ENCODE measurements at places on chromosomes 2 and 18. TPM values are rescaled to one million over a fixed set of nuclear protein-coding genes. Genes with fewer than 3 reads are reported as not detected.
A peak's percentile ranks its signal among the peaks of the same experiment; 100 is the strongest.

DNA sequence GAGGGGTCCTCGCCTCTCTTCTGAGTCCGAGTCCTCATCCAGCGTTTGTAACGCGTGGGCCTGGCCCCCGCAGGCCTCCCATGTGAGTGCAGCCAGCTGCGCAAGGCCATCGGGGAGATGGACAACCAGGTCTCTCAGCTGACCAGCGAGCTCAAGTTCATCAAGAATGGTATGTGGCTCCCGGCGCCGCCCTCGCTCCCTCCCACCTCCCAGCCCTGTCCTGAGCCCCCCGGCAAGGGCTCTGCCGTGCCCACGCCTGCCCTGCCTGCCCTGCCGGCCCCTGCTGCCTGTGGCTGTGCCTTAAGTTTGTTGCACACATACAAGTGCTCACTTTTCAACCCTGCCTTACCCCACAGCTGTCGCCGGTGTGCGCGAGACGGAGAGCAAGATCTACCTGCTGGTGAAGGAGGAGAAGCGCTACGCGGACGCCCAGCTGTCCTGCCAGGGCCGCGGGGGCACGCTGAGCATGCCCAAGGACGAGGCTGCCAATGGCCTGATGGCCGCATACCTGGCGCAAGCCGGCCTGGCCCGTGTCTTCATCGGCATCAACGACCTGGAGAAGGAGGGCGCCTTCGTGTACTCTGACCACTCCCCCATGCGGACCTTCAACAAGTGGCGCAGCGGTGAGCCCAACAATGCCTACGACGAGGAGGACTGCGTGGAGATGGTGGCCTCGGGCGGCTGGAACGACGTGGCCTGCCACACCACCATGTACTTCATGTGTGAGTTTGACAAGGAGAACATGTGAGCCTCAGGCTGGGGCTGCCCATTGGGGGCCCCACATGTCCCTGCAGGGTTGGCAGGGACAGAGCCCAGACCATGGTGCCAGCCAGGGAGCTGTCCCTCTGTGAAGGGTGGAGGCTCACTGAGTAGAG, 14.4 kb upstream of the ALLC start:
- peak; percentile 5 for DNase-seq

Gene MYCN
- 0.38 TPM for total RNA-seq

- DNase-seq: no peak
Observed at GRCh38 chr2:103361712-103362111, 599.9 kb downstream of the TMEM182 start.

- DNase-seq: no peak
Observed at GRCh38 chr2:44351676-44352075, 9.6 kb downstream of the PREPL start.

DNA sequence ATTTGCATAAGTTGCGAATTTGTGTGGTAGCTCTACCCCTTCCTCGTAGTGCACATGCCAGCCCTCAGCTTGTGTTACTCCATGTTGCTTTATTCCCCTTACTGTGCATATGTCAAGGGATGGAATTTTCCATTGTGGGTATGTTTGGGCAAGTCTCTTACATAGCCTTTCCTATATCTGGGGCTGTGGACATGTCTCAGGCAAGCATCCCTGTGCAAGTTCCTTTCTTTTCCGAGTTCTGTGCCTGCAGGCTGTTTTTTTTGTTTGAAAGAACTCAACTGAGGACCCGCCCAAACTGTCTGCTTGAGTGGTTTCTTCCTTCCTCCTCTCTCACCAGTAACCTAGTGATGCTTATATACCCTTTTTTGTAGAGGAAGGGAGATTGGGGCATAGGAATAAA, 1739.1 kb upstream of the PIK3C3 start:
- DNase-seq: no peak

Gene PDE11A
- not detected for total RNA-seq

Gene IKZF2
- 8.1 TPM for total RNA-seq

Gene HRH4
- total RNA-seq: 0.65 TPM

GRCh38 chr2:233982421-233983121, 65.4 kb downstream of the TRPM8 start:
- no peak for DNase-seq

DNA sequence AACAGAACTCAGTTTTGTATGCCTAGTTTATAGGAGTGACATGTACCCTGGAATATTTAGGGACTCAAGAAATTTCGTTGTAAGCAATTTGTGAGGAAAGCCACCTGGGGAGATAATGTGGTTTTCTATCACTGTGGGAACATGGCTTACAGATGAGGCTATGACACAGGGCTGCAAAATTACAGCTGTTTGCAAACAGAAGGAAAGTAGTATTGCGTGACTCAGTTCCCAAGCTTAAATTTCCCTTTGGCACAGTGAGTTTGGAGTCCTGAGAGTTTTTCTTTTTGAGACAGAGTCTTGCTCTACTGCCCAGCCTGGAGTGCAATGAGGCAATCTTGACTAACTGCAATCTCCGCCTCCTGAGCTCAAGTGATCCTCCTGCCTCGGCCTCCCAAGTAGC, 149.8 kb downstream of the MYO5B start:
- no peak for DNase-seq

DNA sequence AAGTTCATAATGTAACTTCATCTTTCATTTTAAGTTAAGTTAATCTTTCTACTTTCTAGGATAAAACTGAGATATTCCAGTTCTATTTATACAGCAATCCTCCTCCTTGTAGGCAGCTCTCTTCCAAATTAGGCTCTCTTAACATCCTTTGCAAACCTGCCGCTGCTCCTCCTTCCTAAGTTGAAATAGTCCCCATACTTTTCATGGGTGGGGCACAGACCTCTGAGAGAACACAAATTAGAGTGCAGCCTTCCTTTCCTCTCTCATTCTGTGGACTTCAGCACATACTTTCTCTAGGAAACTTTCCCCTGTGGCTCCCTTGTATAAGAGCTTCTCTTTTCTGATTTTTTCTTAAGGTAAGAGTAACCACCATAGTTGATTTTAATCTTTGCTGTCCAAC, 28.3 kb downstream of the TWSG1 start:
- DNase-seq: no peak

DNA sequence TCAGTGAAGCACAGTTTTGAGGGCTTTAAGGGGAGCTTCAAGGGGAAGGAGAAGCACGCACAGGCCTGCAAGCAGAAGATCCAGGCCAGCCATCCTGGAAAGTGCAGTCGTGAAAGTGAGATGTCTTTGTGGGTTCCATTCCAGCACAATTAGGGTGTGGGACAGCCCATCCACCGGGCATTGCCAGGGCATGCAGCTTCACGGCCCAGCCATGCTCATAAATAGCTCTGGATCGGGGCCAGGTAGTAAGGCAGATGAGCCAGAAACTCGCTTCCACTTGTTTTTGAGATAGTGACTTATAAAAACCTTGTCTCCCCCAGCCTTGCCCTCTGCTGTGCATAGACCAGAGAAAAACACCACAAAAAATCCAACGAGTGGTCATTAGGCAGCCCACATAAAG, 21.0 kb downstream of the KDSR start:
- no peak for DNase-seq

GRCh38 chr18:46310675-46311345, 206.6 kb downstream of the HAUS1 start:
- DNase-seq: no peak

GRCh38 chr18:23302851-23303527, 150.1 kb upstream of the RIOK3 start:
- no peak for DNase-seq

- no peak for DNase-seq
Observed at GRCh38 chr2:212488611-212489010, 50.0 kb downstream of the ERBB4 start.
